ENCODE measurements at places on chromosomes 11 and 22. TPM values are rescaled to one million over a fixed set of nuclear protein-coding genes. Genes with fewer than 3 reads are reported as not detected.

GRCh38 chr11:33959855-33960400, 68.1 kb upstream of the LMO2 start:
- no peaks in the 10 kb centered on the region for H3K36me3 ChIP-seq
- no peak for DNase-seq
- no peaks in the 10 kb centered on the region for H3K27me3 ChIP-seq
- H3K27ac ChIP-seq: no peak overlapping the region
- H3K4me3 ChIP-seq: no peak overlapping the region

DNA sequence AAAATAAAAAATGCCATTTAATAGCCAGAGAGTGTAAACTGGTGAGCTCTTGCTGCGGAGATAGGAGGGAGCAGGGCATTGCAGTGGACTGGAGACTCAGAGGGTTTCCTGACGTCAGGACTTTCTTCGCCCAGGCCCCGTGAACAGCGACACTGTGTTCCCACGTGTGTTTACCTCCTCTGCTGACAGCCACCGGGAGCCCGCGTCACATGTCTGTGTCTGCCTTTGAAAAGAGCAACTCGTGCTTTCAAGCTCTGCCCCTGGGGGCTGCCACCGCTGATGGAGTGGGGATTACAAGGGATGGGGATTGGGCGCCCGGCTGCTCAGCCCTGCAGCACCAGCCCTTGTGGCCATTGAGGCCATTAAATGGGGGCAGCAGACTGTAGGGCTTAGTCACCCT, 3.3 kb downstream of the TANGO2 start:
- H3K27me3 ChIP-seq: no peaks in the 10 kb centered on the region
- H3K4me3 ChIP-seq: no peak overlapping the region
- DNase-seq: no peak

GRCh38 chr22:28771195-28771791, 1.2 kb upstream of the CCDC117 start:
- no peak for DNase-seq
- H3K4me1 ChIP-seq: peaks cover 24% of the 10 kb centered on the region
- H3K4me3 ChIP-seq: no peak overlapping the region
- H3K27me3 ChIP-seq: no peaks in the 10 kb centered on the region
- no peak overlapping the region for H3K27ac ChIP-seq

DNA sequence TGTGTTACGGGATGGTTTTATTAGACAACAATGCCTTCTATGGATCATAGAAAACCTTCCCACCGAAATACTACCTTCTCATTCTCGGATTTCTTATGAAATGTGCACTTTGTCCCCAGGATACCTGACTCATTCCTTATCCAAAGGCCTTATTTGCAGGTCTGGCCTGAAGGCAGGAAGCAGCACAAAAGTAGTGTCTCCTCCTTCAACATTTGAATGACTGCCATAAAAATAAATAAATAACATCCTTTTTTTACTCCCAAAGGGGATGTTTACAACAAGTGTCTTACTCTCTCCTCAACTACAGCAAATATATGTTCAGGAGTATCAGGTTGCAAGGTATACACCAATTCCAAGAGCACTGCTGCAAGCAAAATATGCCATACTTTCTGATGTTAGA, 41.6 kb upstream of the PAK1 start:
- no peak for DNase-seq
- H3K36me3 ChIP-seq: no peaks in the 10 kb centered on the region
- no peaks in the 10 kb centered on the region for H3K4me1 ChIP-seq
- no peak overlapping the region for H3K4me3 ChIP-seq
- H3K27me3 ChIP-seq: no peaks in the 10 kb centered on the region
- H3K27ac ChIP-seq: no peak overlapping the region

GRCh38 chr11:551596-551995, 8.9 kb downstream of the LMNTD2 start:
- H3K4me1 ChIP-seq: peaks cover 23% of the 10 kb centered on the region
- DNase-seq: no peak
- no peaks in the 10 kb centered on the region for H3K27me3 ChIP-seq

DNA sequence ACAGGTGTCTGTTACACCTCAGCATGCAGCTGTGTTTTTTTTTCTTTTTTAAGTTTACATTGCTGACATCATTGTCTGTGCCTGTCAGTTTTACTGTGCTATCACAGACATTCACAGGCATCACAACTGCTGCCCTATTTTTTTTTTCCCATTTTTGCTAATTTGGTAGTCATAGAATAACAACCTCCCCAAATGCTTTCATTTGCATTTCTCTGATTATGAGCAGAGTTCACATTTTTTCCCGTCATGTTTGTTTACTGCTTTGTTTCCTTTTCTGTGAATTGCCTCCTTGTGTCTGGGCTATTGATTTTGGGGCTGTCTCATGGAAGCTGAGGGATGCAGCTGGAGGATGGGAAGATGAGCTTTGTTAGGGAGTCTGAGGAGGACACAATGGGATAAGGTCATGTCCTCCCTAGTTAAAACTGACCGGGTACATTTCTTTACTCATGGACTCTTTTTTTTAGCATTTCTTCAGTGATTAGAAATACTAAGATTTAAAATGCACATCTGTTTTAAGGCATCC, 155.1 kb downstream of the LDLRAD3 start:
- no peaks in the 10 kb centered on the region for H3K36me3 ChIP-seq
- no peaks in the 10 kb centered on the region for H3K27me3 ChIP-seq
- H3K4me1 ChIP-seq: no peaks in the 10 kb centered on the region
- DNase-seq: no peak
- H3K4me3 ChIP-seq: no peak overlapping the region
- no peak overlapping the region for H3K27ac ChIP-seq

The IGLL5 gene
- 124 TPM for total RNA-seq

GRCh38 chr11:113773416-113774173, at the start of gene ZW10:
TSS of gene ZW10 (minus strand) at chr11:113773692. CDS start at chr11:113773666, 26 bp downstream.
- H3K27me3 ChIP-seq: no peaks in the 10 kb centered on the region
- H3K27ac ChIP-seq: peak within 1 kb of the TSS; percentile 42
- peak within 1 kb of the TSS; percentile 85 for H3K4me3 ChIP-seq
- H3K36me3 ChIP-seq: peaks cover 3% of the 10 kb centered on the region
- H3K4me1 ChIP-seq: peaks cover 9% of the 10 kb centered on the region

GRCh38 chr11:69131121-69131566, 24.6 kb upstream of the SMIM38 start:
- H3K27me3 ChIP-seq: no peaks in the 10 kb centered on the region
- H3K4me1 ChIP-seq: no peaks in the 10 kb centered on the region
- no peak overlapping the region for H3K27ac ChIP-seq
- no peaks in the 10 kb centered on the region for H3K36me3 ChIP-seq
- DNase-seq: no peak

GRCh38 chr22:50270666-50271394, 650 bp upstream of the MAPK11 start:
- H3K4me3 ChIP-seq: peak overlapping the region; percentile 46
- peaks cover 6% of the 10 kb centered on the region for H3K27me3 ChIP-seq
- H3K36me3 ChIP-seq: no peaks in the 10 kb centered on the region
- DNase-seq: peak; percentile 84

The NRXN2 gene
- 2.9 TPM for total RNA-seq

The CFAP300 gene
- not detected for total RNA-seq

- no peaks in the 10 kb centered on the region for H3K27me3 ChIP-seq
- H3K36me3 ChIP-seq: peaks cover 82% of the 10 kb centered on the region
- H3K27ac ChIP-seq: peak overlapping the region; percentile 5
- peak; percentile 31 for DNase-seq
- H3K4me3 ChIP-seq: no peak overlapping the region
- peaks cover 22% of the 10 kb centered on the region for H3K4me1 ChIP-seq
These were observed 23.5 kb downstream of the SUN2 start for GRCh38 chr22:38732251-38732815.

DNA sequence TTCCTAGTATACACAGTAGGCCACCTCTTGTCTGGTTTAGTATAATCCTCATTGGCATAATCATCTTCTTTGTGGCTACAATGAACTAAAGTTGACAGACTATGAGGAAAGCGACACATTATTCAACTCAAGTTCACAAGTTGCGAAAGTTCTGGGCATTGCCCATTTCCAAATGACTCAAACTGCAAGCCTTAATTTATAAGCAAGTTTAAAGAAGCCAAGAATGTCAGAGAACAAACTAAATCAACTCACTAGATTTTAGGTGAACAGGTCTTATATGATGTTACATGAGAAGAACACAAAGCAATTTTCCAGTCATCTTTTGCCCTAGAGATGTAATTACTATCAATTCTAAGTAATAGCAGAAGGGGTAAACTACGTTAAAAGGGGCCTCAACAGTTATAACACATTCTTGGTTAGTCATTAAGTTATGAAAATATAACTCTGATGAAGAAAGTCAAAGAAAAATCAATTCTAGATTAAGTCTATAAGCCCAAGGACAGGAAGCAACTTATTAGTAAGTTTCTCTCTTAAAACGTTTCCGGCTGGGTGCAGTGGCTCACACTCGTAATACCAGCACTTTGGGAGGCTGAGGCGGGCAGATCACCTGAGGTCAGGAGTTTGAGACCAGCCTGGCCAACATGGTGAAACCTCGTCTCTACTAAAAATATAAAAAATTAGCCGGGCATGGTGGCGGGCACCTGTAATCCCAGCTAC, 21.5 kb downstream of the PICALM start:
- DNase-seq: peak; percentile 55
- H3K4me1 ChIP-seq: peaks cover 52% of the 10 kb centered on the region
- H3K27me3 ChIP-seq: no peaks in the 10 kb centered on the region
- no peak overlapping the region for H3K4me3 ChIP-seq
- H3K27ac ChIP-seq: peak overlapping the region; percentile 49
- H3K36me3 ChIP-seq: no peaks in the 10 kb centered on the region

The ZFTA gene
- 4.8 TPM for total RNA-seq

GRCh38 chr22:27596133-27596870, 205.3 kb downstream of the MN1 start:
- no peaks in the 10 kb centered on the region for H3K27me3 ChIP-seq
- no peak for DNase-seq
- no peak overlapping the region for H3K4me3 ChIP-seq
- no peaks in the 10 kb centered on the region for H3K4me1 ChIP-seq

DNA sequence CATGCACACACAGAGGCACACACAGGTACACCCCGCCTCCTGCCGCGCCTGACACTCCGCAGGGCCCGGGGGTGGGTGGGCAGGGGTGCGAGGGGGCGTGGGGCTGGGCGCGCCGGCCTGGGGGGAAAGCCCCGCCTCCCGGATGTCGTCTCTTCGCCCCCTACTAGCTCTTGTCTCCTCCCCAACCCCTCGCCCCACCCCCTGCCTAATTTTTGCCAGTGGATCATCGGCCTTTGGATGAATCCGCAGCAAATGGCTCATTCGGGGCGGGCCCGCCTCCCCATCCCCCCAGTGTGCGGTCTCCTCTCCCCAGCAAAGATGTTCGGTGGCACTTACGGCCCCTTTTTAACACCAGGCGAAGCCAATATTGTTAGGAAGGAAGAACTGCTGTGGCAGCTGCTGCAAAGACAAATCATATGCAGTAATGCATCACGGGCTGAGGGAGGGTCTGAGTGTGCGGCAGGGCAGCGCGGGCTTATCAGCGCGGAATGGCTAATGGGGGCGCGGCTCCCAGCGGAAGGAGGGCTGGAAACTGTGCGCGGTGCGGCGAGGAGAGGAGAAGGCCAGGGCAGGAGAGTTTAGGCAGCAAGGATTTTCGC, 13.4 kb upstream of the NECTIN1 start:
- DNase-seq: no peak
- no peaks in the 10 kb centered on the region for H3K36me3 ChIP-seq
- peaks cover 20% of the 10 kb centered on the region for H3K27me3 ChIP-seq
- no peak overlapping the region for H3K4me3 ChIP-seq
- no peak overlapping the region for H3K27ac ChIP-seq

DNA sequence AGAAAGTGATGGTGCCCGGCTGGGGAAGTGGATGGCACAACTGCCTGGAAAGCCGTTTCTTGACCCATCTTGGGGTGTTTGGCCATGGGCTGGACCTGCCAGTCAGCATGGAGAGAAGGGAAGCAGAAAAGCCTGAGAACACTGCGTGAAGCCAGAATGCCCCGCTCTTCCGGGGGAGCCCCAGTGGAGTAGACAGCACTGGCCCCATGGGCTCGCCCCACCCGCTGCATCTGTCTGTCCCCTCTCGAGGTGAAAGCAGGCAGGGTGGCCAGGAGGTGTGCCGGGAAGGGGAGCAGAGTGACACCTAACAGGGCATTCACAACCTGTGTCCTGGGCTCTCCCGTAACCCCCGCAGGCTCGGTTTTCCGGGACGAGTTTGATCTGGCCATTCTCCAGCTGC, 57.1 kb upstream of the TBCEL start:
- no peaks in the 10 kb centered on the region for H3K27me3 ChIP-seq
- DNase-seq: no peak
- H3K27ac ChIP-seq: no peak overlapping the region
- no peaks in the 10 kb centered on the region for H3K36me3 ChIP-seq
- no peaks in the 10 kb centered on the region for H3K4me1 ChIP-seq

The TMPRSS13 gene
- total RNA-seq: 1.6 TPM

DNA sequence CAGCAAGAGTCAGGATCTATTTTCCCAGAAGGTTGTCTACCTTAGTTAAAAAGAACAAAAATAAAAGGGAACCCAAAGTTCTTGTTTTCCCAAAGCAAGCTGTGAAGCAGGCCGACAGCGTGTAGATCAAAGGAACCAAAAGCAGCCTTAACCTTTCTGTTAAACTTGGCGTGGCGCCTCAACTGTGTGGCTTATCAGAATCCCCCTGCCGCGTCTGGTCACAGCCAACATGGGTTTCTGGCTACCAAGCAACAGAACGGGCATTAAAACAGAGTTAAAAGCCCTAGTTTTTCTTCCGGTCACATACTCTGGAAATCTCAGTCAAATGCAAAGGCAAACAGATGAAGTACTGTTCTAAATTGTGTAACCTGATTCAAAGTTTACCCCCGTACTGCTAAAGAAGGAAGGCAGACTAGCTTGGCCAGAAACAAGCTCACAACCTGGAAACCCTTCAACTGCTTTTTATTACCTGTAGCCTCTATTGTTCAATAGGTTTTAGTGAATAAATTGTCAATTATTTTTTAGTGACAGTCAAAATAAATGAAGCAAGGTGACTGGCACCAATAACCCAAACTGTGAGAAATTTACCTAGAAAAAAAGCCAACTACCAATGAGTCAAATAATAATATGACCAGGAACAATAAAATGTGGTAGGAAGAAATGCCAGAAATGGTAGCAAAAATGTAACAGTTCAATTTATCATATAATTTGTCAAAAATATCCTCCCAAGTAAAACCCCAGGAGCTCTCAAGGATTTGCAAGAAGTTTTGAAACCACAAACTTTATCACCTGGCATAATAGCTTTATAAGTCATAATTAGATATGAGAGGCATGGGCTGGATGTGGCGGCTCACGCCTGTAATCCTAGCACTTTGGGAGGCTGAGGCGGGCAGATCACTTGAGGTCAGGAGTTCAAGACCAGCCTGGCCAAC, 21.4 kb downstream of the CHKA start:
- peak overlapping the region; percentile 67 for H3K27ac ChIP-seq
- DNase-seq: no peak
- peaks cover 11% of the 10 kb centered on the region for H3K4me1 ChIP-seq
- no peaks in the 10 kb centered on the region for H3K36me3 ChIP-seq
- H3K4me3 ChIP-seq: no peak overlapping the region
